Fibroblast of skin of scalp (primary cell): ENCODE measurements at places on chromosomes 4 and X.
A peak's percentile ranks its signal among the peaks of the same experiment; 100 is the strongest.

- no peak for DNase-seq
Measured at GRCh38 chr4:148735432-148736155, 293.4 kb upstream of the NR3C2 start.

DNA sequence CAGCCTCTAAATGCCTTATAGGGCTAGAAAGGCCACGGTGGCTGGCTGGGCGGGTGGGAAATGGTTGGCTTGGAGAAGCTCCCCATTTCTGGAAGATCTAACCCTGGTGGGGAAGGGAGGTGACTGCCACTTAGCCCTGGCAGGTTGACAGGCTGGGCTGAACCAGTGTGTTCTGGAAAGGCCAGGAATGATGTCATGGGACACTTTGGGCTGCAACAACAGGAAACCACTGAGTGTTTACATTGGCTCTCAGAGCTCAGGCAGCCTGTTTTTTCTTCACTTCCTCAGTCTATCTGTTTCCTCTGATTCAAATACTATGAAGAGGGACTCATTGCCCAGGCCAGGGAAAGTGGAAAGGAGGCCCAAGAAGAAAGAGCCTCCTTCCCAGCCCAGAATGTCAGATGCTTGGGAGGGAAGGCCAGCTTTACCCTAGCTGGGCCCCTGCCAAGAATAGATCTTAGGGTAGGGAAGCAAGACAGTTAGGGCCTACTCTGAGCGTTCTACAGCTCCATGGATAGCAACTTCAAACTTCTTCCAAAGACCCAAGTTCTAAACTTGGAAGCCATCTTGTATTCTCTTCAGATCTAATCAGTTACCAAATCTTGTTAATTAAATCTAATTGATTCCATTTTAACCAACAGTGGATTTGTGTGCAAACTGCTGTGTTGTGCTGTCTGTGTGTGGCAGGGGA is 65.8 kb upstream of the MSN start:
- peak; percentile 87 for DNase-seq

- no peak for DNase-seq
Measured at GRCh38 chr4:6390356-6390755, 82.1 kb downstream of the PPP2R2C start.

- DNase-seq: no peak
Measured at GRCh38 chrX:26788402-26788998, 572.5 kb downstream of the MAGEB5 start.

DNA sequence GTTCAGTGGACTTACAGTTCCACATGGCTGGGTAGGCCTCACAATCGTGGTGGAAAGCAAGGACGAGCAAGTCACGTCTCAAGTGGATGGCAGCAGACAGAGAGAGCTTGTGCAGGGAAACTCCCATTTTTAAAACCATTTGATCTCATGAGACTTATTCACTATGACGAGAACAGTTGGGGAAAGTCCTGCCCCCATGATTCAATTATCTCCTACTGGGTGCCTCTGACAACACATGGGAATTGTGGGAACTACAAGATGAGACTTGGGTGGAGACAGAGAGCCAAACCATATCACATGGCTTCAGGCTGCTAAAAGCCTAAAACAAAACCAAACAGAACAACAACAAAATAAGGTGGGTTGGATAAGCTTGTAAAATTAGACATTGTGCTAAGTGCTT is 194.4 kb upstream of the CPEB2 start:
- no peak for DNase-seq

DNA sequence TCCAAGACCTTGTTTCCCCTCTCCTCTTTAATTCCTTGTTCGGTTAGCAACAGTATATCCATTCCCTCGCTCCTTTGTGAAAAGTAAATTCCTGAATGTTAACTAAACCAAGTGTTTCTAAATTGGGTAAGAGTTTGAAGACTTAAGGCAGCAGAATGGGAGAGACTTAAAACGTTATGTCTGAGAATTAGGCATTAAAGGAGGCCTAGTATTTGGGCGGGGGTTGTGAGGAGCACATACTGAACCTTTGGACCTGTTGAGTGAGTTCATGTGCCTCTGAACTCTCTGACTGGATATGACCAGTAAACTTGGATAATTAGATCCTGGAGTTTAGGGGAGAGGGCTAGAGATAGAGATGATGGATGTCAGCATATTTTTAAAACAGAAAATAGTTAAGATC is 1.2 kb downstream of the MSMO1 start:
- DNase-seq: no peak

- DNase-seq: no peak
Measured at GRCh38 chr4:24076811-24077210, 187.0 kb upstream of the PPARGC1A start.

- DNase-seq: peak; percentile 15
Measured at GRCh38 chrX:68895341-68895755, 66.5 kb downstream of the EFNB1 start.

DNA sequence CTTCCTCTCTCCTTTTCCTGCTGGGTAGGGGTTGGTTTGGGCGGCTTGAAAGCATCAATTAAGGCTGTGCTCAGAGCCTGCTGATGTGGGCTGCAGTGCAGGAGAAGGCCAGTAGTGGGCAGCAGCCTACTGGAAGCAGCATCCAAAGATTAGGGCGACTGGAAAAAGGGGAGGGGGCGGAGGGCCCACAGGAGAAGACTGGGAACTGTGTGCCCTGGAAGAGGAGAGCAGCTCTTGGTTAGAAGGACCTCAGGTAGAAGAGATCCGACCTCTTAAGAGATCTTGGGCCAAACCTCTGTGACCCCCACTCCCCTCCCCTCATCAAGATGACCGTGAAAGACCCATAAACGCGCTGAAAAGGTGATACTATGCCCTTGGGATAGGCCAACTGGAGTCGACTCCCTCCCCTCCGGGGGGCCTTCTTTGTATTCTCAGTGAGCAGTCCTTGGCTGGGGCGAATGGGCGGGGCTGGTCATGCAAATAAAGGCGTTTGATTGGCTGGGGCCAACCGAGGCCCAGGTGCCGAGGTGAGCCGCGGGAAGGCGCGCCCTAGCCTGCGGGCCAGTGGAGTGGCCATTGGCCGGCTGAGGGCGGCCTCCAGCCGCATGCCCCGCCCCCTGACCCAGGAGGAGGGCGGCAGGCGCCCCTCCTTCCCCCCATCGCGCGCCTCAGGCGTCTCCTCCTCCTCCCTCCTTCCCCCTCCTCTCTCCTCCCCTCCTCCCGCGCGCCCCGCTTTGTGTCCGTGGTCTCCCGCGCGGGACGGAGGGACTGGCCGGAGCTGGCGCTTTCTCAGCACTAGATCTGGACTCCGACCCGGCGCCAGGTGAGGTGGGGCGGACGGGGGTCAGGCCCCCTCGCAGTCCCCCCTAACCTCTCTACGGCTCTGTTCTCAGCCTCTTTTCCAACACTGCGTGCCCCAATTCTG is 10.1 kb downstream of the DLG3 start:
- DNase-seq: peak; percentile 51

- no peak for DNase-seq
Measured at GRCh38 chrX:151806967-151807540, 72.5 kb downstream of the CNGA2 start.

DNA sequence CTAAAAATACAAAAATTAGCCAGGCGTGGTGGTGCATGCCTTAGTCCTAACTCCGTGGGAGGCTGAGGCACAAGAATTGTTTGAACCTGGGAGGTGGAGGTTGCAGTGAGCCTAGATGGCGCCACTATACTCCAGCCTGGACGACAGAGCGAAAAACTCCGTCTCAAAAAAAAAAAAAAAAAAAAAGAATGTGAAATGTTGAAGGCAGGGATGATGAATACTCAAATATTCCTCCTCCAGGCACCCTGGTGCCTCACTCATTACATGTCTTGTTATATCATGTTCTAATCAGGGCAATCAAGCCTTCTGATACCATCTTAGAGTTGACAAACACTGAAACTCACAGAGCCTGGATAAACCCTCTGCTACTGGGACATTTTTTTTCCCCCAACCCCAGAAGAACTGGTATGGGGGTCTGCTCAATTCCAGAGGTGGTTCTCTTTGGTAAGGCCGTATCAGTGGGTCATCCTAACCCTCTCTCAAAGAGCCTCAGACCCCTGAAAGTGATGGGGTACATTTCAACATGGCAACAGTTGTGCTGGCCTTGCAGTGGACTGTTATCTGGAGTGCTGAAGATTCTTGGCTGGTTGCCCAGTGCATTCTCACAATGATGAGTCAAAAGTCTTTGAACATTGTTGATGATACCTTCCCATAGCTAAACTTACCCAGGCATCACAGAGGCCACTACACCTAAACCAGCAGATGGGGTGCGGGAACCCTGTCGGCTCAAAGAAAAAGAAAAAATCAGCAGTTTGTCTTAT is 2.4 kb upstream of the SH3KBP1 start:
- peak; percentile 70 for DNase-seq

DNA sequence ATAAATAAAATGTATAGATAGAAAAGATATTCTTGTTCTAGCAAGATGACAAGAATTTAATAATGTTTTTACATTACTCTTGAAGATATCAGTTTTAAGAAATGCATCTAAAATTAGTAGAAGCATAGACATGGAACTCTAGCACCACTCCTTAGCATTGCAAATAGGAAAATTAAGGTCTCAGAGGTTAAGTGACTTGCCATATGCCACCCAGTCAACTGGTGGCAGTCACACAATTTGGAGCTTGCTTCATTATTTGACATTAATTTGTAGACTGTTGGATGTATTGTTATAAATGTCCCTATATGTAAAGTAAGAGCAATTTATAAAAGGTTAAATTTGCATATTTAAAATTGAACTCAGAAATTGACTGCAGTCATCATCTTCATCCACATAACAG is 20.8 kb downstream of the GPM6A start:
- DNase-seq: no peak

DNA sequence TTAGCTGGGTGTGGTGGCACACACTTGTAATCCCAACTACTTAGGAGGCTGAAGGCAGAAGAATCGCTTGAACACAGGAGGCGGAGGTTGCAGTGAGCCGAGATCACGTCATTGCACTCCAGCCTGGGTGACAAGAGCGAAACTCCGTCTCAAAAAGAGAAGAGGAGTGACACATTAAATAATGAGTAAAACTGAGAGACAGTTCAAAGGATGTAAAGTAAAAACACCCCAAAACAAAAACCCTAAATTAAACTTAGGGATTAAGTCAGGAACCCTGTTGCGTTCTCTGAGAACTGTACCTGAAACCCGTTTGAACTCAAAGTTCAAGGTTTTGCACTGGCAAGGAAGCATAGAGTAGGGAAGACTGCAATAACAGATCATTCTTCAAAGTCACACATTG is 141.7 kb downstream of the BRWD3 start:
- DNase-seq: no peak

- DNase-seq: no peak
Measured at GRCh38 chrX:23195761-23196160, 138.9 kb upstream of the PTCHD1 start.

GRCh38 chr4:122045533-122045932 is 93.7 kb upstream of the TRPC3 start:
- peak; percentile 98 for DNase-seq

DNA sequence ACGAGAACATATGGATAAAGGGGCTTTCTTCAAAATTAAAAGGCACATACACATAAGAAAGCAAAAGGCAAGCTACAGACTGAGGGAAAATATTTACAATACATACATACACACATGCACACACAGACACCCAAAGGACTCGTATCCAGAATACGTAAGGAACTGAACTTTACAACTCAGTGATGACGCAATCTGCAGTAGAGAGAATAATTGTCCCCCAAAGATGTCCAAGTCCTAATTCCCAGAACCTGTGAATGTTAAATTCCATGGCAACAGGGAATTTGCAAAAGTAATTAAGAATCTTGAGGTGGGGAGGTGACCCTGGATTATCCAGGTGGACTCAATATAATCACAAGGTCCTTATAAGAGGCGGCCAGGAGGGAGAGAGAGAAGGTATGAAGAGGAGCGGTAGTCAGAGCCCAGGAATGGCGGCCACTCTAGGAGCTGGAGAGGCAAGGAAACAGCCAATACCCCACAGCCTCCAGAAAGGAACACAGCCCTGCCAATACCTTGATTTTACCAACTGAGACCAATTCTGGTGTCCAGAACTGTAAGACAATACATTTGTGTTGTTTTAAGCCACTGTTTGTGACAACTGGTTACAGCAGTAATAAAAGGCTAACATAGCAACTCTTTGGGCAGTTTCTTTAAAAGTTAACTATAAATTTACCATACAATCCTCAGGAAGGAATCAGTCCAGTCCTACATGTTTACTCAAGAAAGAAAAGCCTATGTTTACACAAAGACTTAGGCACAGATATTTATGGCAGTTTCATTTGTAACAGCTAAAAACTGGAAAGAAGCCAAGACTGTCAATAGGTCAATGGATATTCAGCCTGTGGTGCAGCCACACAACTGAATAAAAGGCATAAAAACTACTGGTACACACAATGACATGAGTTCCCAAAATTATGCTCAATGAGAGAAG is 27.3 kb upstream of the STS start:
- peak; percentile 15 for DNase-seq

DNA sequence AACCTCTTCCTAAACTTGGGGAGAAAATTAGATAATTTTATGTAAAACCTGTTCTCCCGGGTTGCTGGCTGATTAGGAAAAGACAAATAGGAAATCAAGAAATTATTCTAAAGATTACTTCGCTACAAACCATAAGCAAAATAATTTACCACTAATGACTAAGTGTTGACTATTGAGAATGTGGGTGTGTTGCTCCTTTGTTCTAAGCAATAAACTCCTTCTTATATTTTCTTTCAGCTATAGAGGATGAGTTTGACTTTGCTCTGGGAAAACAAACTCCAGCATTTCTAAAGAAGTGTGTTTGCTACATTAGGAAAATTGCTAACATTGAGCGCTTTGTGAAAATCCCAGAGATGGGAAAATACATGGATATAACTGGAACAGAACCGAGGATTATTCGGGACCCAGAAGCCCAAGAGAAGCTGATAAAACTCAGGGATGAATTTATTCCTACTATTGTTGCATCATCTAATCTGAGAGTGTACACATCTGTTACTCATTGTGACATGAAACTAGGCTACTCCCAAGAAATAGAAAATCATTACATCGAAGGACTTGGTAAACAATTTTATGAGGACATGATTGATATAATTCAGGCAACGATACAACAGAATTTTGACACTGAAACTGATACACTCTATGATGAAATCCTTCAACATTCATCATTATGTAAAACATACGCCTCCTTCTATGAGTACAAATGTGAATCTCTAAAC is 194.2 kb downstream of the NWD2 start:
- DNase-seq: peak; percentile 1
